ENCODE measurements at places on chromosomes 13 and 19.

DNA sequence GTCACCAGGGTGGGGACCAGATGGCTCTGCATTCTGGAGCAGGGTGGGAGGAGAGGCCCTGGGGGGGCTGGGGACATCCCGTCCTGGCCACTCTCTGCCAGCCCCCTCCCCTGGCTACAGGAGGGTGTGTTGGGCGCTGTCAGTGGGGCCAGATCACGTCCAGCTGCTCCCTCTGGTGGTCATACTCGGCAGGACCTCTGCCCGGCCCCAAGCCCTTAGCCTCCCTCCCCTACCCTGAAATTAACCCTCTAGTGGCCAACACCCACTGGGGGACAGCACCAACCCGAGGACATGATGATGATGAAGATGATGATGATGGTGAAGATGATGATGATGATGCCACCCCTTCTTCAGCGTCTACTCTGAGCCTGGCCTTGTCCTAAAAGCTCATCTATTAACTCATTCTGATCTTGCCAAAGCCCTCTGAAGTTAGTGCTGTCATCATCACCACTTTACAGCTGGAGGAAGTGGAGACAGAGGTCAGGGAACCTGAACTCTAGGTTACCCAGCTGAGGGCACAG is 590 bp upstream of the LGI4 start:
- DNase-seq, result no peak

DNA sequence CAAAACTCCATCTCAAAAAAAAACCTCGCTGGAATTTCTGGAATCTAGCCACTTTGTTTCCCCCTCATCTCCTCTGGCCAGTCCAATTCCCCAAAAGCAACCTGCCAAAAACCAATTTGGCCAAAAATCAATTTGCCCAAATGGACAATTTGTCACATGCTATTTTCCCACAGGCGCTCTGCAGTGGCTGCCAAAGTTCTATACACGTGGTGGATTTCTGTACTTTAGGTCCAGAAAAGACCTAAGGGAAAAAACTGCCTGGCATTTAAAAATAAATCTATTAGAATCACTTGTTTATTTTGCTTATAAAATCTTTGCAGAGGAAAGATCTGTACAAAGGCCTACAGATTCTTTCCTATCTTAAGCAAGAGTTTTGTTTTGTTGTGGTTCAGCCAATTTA is 79.4 kb downstream of the MAP4K1 start:
- DNase-seq, result peak; percentile 4

DNA sequence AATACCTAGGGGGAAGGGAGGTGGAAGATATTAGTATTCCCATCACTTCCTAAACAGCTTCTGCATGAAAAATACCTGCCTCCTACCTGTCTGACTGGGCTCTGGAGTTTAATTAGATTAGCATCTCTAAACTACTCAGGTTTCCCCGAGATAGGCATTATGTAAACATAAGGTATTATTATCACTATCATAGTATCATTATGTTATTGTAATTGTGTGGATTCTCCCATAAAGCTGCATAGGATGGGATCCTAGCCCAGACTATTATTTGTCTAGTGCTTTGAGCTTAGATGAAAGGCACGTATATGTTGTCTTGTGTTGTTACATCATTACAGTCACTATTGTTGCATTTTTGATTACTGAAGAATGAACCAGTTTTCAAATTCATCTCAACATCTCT is 115.2 kb upstream of the SOX21 start:
- no peak for DNase-seq

DNA sequence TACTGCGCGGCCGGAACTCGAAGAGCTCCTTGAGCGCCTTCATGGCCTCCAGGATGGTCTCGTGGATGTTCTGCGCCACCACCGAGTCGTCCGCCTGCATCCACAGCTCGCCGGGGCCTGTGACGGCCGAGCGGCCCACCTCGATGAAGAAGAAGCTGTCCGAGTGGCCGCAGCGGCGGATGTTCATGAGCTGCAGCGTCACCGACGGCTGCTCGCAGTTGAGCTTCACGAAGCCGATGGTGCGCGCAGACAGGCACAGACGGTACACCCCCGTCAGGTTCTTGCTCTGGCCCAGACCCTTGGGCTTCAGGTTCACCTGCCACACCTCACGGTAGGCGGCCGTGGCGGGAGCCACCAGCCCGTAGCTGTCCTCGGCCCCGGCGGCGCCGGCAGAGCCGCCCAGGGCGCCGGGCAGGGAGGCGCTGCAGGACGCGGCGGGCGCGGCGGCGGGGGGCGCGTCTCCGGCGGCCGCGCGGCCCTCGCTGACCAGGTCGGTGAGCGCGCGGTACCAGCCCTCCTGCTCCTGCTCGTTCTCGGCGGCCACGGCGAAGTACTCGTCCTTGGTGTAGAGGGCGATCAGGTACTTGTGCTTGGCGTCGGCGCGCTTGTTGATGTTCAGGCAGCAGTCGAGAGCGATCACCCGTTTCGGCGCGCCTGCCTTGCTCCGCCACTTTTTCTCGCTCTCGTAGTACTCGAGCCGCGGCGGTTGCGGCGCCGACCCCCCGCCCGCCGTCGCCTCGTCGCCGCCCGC is 1.1 kb downstream of the IRS2 start:
- peak; percentile 73 for DNase-seq

GRCh38 chr19:10112037-10112761 is 706 bp downstream of the P2RY11 start:
- DNase-seq, result no peak

- no peak for DNase-seq
Measured at GRCh38 chr19:56174550-56174949, 1.3 kb upstream of the GALP start.

GRCh38 chr13:27504868-27505194 is 54.5 kb upstream of the MTIF3 start:
- DNase-seq, result no peak

DNA sequence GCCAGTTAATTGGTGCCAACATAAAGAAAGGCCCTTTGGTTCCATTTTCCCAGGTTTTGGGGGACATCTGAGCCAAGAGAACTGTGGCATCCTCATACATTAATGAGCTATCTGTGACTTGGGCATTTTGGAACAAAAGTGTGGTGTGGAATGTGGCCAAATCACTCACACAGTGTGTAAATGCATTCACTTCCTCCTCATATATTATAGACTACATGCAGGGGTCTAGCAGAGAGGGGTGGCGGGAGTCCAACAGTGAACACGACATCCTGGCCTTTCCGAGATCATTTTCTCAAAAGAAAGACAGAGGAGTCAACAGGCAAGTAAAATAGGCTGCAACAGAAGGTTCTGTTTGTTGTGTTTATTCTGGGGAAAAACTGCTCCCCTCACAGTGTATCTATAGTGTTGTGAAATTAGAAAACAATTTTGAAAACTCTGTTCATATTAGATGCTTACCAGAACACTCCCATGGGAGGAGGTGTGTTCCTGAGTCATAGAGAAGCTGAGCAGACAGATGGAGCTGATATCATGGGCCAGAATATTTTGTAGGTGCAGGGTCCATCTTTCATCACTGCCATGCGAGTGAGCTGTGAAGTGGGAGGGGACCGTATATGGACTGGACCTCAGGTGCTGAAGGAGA is 36.9 kb downstream of the PABPC3 start:
- no peak for DNase-seq

- DNase-seq, result no peak
Measured at GRCh38 chr13:74226791-74227475, 92.7 kb upstream of the KLF12 start.

GRCh38 chr19:16529466-16530144 is 12.6 kb downstream of the CHERP start:
- no peak for DNase-seq

DNA sequence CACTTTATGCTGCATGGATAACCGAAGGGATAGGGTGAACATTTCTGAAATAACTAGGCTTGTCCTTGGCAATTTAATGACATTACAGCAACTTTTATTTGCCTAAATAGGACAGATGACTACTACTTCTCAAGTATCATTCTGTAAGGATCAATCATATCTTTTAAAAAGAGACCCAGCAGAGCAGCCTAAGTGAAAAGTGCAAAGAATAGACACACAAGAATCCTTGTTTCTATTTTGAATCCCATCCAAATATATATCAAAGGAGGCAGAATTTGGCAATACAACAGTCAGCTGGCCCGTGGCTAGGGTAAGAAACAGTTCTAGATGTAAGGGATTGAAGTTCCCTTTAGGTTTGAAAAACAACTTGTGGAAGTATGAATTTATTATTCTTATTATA is 6.9 kb downstream of the THSD1 start:
- DNase-seq, result no peak

DNA sequence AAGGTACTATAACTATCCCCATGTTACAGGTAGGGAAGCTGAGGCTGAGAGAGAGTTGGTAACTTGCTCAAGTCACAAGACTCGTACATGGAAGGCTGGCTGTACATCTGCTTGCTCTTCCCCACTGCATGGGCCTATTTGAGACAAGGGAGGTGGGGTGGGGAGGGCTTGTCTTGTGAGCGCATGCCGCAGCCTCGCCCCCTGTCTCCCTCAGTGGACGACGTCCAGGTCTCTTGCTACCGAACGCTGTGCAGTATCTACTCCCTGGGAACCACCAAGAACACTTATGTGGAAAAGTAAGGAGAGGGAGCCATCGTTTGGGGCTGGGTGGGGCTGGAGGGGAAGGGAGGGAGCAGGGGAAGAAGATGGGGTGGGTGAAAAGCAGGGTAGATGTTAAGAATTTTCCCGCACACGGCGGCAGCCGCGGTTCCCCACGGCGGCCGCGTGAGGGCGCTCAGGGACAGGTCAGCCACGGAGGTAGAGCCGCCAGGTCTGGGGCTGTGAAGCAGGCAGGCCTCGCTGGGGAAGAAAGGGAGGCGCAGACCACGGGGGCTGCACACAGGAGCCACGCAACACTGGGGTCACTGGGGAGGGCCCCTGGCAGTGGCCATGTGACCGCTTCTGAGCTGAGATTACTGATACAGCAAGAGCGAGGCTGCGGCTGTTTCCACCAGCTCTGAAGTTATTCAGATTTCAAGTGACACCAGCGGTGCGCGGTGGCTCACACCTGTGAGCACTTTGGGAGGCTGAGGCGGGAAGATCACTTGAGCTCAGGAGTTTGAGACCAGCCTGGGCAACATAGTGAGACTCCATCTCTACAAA is 81.5 kb downstream of the RYR1 start:
- DNase-seq, result peak; percentile 52

DNA sequence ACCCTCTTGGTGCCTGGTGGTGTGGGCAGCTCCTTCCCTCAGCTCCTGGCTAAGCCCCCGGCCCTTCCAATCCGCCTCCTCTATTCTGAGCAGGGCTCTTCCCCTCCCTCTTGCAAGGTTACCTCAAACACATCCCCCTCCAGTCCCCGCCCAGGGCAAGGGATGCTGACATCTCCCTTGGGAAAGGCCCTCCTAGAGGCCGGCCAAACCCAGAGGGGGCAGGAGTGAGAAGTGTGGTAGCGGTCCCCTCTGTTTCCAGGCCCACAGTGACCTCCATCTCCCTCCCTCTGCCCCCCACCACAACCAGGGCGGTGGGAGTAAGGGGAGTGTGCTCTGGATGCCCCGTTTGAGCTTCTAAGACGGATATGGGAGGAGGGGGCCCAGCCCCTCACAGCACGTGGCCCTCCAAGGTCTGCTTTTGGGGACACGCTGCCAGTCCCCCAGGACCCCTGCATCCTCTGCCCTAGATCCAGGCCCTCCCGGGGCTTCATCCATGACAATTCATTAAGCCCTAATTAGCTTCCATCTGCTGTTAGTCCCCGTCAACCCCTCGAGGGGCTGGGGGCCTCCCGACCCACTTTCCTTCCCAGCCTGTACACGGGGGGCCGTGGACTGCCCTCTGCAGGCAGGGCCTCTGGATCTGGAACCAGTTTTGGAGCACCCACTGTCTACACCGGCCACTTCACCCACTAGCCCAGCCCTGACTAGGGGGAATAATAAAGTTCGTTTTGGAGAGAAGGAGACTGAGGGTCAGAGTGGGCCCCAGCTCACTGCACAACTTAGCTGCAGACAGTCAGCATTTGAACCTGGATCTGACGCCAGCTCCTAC is 2.3 kb downstream of the LINGO3 start:
- DNase-seq, result no peak

GRCh38 chr13:67033170-67033569 is 197.0 kb downstream of the PCDH9 start:
- DNase-seq, result no peak

- no peak for DNase-seq
Measured at GRCh38 chr19:900043-900301, 6.7 kb downstream of the RNU6-9 start.

DNA sequence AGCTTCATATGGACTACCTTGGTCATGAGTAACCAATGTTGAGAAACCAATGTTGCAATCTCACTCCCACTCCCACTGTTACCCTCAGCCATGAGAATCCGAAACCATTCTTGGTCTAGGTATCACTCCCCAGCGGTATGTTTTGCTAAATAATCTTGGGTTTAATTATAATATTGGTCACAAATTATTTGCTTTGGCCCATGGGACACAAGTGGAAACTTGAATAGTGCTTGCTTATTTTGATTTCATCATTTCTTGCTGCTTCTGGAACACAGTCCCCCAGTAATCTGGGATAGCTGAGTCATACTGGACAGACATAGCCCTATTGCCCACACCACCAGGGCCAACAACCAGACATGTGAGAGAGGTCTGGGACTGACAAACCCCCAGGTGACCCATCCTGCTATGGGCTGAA is 171.6 kb upstream of the IPO5 start:
- no peak for DNase-seq

- no peak for DNase-seq
Measured at GRCh38 chr13:23175920-23176319, 4.9 kb upstream of the SGCG start.

- DNase-seq, result no peak
Measured at GRCh38 chr19:50190439-50190891, 13.0 kb upstream of the MYH14 start.

- DNase-seq, result no peak
Measured at GRCh38 chr19:33828266-33829075, 31.8 kb downstream of the KCTD15 start.

GRCh38 chr13:21749410-21749809 is 78.5 kb downstream of the FGF9 start:
- DNase-seq, result no peak

- no peak for DNase-seq
Measured at GRCh38 chr13:73045031-73045430, 13.8 kb upstream of the KLF5 start.

DNA sequence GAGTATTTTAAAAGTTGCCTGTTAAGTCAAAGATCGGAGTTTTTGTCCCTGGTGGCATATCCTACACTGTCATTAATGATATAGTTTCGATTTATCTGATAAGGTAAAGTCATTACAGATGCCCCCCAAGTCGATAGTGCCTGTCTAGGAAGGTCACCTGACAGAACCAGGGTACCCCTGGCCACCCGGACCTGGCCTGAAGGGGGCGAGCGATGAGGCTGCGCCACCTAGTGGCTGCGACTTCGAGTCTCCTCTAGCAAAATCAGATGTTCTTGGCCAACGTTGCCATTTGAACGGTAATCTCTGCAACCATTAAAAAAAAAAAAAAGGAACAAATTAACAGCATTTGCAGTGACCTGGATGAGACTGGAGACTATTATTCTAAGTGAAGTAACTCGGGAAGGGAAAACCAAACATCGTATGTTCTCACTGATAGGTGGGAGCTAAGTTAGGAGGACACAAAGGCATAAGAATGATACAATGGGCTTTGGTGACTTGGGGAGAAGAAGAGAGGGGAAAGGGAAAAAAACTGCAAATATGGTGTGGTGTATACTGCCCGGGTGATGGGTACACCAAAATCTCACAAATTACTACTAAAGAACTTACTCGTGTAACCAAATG is 565.1 kb downstream of the LIG4 start:
- peak; percentile 1 for DNase-seq

GRCh38 chr19:34325981-34326787 is 38.8 kb upstream of the GPI start:
- no peak for DNase-seq

All from C1 segment of cervical spinal cord (tissue), 14 donors.